ENCODE measurements at places on chromosomes 7 and 10.

GRCh38 chr10:77842652-77843212 is 83.8 kb downstream of the DLG5 start:
- DNase-seq: no peak

DNA sequence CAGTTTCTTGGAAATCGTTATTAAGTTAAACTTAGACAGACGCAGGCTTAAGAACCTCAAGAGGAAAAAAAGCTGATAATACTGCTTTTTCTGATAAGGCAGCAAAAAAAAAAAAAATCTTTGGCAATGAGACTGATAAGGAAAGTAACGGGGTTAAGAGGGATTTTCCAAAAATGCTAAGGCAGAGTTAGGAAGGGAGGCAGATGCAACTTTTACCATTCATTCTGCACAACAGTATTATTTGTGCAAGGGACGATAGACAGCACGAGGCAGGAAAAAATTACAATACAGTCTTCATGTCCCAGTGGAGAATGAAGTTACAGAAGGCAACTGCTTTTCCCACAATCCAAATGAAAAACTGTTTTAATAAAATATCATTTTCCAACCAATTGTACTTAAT is 194.0 kb downstream of the DOCK4 start:
- DNase-seq: no peak

DNA sequence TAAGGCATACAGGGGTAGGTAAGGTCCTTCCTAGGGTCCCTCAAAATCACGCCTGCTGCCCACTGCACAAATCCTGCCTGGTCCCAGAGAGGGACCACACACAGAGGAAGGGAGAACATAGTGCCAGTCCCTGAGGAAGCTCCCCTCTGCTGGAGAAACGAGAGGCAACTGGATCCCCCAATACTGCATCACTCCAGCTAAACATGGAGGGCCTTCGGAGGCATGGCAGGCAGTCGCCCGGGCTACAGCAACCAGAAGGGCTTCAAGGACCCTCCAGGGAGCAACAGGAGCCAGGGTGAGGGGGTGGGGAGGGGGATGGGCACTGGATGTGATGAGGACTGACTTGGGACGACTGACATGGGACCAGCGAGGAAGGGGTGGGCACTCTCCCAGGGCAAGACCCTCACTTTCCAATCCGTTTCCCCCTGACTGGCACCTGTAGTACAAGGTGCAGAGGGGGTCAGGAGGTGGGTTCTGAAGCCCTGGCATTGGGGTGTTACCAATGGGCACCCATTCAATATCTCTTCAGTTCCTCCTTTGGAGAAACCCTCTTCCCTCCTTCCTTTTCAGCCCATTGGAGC is 21.7 kb downstream of the DDIT4 start:
- no peak for DNase-seq

DNA sequence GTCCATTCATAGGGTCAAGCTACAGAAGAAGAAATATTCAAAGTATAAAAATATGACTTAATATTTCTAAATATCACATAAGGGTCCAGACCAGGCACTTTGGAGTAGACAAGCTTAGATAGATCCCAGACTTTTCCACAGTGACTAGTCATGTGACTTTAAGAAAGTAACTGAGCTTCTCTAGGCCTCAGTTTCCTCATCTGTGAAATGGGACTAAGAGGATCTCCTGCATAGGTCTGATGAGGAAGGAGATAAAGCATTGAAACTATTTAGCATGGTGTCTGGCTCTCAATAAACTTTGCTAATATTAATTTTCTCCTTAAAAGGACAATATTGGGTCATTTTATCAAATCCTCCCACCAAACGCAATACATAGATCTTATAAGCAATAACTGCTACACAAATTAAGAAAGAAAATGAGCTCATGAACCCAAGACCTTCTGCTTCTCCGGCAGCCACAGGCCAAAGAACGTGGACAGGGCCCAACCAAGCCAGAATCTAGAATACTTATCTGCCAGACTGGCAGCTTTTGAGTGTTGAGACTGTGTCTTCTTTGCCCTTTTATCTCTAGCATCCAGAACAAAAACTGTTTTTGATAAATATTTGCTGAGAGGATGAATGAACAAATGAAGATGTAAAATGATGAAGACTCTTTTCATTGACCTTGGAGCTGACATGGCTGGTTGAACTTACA is 1.6 kb upstream of the TARP start:
- no peak for DNase-seq

DNA sequence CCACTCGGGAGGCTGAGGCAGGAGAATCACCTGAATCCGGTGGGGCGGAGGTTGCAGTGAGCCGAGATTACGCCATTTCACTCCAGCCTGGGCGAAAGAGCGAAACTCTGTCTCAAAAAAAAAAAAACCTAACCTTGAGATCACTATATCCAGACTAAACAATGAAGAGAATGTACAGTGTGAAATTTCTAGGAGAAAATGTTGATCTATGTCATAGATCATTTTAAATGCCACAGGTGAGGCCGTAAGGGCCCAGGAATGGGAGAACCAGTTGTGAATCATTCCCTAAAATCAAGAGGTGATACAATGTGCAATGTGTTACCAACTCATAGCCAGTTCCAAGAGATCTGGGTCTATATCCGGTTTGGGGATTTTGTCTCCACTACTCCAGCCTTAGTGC is 158.0 kb downstream of the CACNB2 start:
- DNase-seq: no peak

DNA sequence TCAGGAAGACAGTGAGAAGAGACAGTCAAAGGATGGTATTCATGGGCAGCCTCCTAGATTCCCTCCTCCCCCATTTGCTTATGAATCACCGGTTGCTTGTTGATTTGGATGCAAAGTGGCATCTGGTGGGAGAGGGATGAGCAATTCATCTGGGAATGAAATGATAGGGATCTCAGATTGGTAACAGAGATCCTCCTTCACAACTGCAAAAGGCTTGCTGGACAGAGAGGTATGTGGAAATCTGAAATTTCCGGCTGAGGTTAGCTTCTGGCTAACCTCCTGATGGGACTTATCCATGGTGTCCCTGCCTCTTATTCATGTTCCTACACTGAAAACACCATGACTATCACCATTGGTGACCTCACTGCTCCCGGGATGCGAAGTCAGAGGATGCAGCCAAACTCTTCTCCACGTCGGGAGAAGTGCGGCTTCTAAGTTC is 48.4 kb upstream of the PODXL start:
- no peak for DNase-seq

- no peak for DNase-seq
These were observed 700.0 kb upstream of the PCDH15 start for GRCh38 chr10:55500931-55501559.

DNA sequence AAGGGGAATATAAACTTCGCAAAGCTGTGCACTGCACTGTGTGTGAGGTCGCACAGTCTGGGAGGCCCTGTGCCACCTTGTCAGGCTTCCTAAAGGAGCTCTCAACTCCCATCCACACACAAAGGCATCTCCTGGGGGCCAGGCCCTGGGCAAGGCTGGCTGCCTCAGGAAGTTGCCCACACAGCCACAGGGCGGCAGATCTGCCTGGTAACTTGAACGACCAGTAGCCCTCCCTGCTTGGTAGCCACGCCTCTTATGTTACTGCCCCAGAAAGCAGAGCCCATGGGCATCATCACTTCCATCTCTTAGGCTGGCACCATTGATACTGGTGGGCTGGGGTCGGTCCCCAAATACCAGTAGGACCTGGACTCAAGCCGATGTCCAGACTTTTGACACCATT is 82.8 kb downstream of the HECW1 start:
- DNase-seq: no peak

DNA sequence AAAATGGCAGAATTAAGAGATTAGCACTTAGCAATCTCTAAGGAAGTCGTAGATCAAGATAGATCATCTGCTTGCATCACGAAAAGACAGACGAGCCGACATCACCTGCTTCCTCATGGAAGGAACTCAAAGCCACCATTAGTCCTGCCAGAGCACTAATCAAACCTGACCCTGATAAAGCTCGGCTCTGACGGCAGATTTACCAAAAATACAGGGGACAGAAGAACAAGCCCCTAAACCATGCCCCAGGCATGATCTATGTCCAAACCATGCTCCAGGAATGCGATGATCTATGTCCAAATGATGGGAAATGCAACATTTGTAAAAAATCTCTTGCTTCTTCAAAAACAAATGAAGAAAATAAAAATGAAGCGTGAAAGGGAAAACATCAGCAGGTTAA is 182.8 kb downstream of the TCERG1L start:
- DNase-seq: no peak

- no peak for DNase-seq
These were observed 504.4 kb downstream of the LRMDA start for GRCh38 chr10:75935650-75936400.

GRCh38 chr10:125016611-125017202 is 74.8 kb downstream of the ZRANB1 start:
- no peak for DNase-seq

GRCh38 chr10:488081-488932 is 201.2 kb downstream of the DIP2C start:
- no peak for DNase-seq

- no peak for DNase-seq
These were observed 100.5 kb downstream of the TACC2 start for GRCh38 chr10:122089311-122090017.

- no peak for DNase-seq
These were observed 639.0 kb downstream of the REEP3 start for GRCh38 chr10:64159910-64160872.

DNA sequence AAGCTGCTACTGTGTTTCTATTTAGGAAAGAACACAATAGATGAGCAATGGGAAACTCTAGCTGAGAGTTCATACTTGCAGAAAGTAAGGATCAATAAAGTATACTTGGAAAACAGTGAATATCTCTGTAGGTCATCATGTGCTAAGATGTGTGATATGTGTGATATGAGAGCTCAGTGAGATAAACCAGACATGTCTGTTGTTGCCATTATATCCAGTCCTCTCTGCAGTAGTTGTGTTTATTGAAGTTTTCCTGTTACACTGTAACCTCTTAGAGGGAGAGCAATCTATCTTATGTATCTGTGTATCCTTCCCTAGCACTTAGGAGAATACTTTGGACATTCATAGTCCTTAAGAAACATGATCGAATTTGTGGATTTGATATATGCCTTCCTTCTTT is 19.1 kb downstream of the TRUB1 start:
- DNase-seq: no peak

- DNase-seq: no peak
These were observed 14.4 kb downstream of the NPSR1 start for GRCh38 chr7:34672430-34672829.

- DNase-seq: peak; percentile 20
These were observed 3.8 kb upstream of the STN1 start for GRCh38 chr10:103921750-103922195.

DNA sequence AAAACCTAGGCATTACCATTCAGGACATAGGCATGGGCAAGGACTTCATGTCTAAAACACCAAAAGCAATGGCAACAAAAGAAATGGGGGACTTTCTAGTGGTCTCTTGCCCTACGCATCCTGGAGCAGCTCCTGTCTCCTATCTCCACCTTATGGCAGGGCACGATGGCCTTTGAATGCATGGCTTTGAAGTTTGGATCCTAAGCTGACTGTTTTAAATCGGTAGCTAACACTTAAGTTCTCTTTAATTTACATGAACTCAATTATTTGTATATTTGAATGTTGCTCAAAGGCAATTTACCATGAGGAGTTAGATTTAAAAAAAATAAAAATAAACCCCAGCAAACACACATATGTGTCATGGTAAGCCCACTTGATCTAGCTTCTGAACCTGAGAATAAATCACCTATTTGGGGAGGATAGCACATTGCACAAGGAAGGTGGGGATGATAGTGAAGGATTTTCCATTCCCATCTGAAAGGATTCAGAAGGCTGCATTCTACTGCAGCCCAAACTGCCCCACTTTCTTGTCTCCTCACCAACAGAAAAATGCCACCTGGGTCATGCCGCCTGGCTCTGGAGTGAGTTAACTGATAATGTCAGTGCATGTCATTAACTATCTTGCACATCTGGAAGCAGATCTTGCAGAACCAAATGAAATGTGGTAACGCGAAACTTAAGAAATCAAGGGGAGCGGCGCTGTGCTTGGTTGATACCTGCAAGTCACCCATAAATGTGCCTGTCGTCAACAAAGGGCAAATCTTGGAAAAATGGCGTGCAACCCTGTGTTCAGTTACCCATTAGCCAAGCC is 12.4 kb downstream of the KLF6 start:
- DNase-seq: no peak

- DNase-seq: no peak
These were observed at the start of gene KCNH2 for GRCh38 chr7:150978126-150978789. KCNH2 (minus strand) TSS chr7:150978321; CDS start chr7:150977913, 408 bp downstream.

DNA sequence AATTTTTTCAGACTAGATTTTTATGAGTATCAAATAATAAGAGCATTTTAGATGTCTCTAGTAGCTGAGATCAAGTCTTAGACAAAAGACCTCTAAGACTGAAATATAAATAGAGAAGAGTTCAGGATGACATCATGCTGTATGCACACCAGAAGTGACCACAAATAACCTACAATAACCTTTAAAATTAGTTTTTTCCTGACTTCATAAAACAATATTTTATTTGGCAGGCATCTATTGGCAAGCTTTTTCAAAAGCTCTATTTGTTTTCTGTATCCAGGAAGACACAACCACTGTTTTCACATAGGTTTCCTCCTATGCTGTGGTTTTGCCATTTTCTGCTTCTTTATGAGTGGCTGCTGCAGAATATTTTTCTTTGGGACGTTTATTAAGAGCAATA is 359.1 kb downstream of the CRPPA start:
- DNase-seq: no peak

DNA sequence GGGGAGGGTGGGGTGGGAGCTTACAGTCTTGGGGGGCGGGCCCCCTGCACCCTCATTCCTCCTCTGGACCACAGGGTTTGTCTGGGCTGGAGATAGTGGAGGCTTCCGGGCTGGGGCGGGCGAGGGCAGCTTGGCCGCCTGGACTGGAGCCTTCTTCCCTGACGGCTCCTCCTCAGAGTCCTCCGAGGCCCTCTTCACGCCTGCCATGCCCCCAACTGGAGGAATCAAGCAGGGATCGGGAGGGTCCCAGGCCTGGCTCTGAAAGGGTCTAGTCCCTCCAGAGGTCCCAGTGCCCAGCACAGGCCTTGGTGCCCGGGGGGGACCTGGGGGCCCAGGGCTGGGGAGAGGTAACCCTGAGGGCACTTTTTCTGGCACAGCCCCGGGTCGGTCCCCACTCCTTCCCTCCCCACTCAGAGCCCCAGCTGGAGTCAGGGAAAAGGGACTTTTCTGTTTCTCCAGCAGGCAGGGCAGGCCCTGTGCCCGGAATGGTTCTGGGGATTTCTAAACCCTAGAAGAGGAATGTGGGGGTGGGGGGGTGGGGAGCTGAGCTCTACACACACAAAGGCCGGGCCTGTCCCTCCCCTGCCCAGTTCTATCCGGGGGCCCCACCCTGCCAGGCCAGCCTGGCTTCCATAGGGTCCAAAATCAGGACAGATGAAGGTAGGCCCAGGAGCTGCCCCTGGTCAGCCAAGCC is 11.6 kb downstream of the MICALL2 start:
- DNase-seq: no peak
